ENCODE measurements at places on chromosomes 7 and 10.

GRCh38 chr10:47354165-47354564 lies 6.0 kb downstream of the RBP3 start:
- no peak for DNase-seq

DNA sequence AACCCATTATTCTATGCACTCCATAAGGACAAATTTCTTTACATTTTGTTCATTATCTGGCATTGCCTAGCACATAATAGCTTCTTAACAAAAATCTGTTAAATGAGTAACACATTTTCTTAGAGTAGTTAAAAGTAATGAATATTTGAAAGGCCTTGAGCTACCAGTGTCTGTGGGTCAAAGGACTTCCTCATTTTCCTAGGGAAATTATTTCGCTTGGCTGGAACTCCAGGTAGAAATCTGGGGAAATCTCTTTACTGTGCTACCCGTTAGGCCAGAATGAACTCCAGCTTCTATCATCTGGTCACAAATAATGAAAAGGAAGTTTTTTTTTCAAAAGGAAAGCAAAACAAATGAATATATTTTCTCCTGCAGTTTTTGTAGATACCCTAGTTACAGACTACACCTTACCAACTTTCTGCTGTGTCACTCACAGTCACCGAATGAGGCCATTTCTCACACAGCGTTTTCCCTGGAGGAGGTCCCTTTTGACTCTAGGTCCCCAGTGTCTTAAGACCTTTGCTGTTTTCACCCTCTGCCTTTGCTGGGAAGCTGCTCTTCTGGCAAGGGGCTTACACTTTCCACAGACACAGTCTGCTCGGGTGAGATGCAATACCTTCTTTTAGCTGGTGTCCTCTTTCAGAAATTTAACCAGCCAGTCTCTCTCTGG lies 1.6 kb downstream of the SAMD9L start:
- no peak for DNase-seq

DNA sequence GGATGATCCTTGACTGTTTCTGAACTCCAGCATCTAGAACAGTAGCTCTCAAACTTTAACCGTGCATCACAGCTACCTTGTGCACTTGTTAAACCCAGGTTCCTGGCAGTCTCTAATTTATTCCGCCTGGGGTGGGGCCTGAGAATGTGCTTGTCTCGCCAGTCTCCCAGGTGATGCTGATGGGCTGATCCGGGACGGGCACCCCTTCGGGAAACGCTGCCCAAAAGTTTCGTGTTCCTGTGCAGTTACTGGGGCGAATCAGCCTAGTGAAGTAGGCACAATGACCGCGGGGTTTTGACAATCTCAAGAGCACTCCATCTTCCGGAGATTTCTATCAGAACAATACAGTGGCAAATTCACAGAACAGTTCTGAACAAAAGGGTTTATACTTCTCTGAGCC lies 29.9 kb downstream of the ADCYAP1R1 start:
- no peak for DNase-seq

DNA sequence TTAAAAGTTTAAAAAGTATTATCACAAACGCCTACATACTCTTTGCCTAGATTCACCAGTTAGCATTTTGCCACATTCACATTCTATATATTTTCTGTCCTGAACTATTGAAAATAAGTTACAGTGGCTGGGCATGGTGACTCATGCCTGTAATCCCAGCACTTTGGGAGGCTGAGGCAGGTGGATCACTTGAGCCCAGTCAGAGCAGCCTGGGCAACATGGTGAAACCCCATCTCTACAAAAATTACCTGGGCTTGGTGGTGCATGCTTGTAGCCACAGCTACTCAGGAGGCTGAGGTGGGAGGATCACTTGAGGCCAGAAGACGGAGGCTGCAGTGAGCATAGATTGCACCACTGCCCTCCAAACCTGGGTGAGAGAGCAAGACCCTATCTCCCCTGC lies 5.3 kb downstream of the ARPC1A start:
- DNase-seq = no peak

DNA sequence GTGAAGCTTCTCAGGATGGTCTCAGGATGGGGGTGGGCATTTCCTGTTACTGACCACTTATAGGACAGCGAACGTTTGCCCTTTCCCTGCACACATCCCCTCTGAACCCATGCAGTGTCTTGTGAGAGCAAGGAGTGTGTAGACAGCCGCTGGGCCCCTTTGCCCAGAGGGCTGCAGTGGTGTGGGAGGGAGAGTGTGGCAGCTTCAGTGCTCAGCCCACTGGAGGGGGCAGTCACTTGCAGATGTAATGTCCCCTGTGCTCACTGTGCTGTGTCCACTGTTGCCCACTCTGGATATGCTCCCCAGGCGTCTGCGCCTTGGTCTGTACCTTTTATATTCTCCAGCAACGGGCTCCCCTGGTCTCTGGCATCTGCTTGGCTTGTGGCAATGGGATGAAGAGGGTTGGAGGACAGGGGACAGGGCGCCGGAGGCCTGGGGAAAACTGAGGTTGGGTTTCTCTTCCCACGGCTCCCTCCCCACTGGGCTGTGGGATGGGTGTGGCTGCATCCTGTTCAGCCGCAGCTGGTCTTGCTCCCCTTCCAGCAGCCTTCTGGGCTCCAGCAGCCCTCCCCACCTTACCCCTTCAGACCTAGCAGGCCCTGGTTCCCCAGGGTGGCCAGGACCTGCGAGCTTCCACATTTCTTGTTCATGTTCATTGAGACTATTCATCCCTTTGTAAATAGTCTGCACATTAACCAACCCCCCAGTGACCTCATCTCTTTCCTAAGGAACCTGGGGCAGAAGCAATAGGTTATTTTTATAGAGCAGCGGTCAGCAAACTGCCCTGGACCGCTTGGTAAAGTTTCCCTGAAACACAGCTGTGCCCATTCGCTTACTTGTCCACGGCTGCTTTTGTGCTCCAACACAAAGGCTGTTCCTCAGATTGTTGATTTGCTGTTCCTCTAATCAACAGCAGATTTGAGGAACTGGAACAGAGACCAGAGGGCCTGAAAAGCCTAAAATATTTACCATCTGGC lies 6.1 kb downstream of the ZNF789 start:
- no peak for DNase-seq

- DNase-seq = no peak
Measured at GRCh38 chr10:12465385-12466136, 116.2 kb downstream of the CAMK1D start.

- peak; percentile 10 for DNase-seq
Measured at GRCh38 chr10:70461397-70462348, 16.9 kb upstream of the PALD1 start.

GRCh38 chr10:80500572-80501380 lies 36.9 kb upstream of the SH2D4B start:
- peak; percentile 25 for DNase-seq

DNA sequence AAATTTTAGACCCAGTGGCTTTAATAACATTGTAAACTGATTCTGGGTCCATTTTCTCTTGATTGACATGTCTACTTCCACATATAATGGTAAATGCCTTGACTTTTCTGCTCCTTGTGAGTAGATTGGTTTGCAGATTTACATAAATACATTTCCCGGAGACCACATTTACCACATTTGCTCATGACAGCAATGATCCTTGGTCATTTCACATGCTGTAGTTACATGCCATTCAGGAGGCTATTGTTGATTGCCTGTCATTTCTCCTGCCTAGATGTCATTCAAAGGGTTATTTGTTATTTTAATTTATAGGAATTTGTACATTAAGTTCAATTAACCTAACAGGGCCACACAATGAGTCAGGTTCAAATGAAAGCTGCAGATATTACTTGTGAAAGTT lies 280.5 kb downstream of the CNTNAP2 start:
- DNase-seq = no peak

- DNase-seq = no peak
Measured at GRCh38 chr7:47366211-47366610, 215.7 kb downstream of the TNS3 start.

- DNase-seq = no peak
Measured at GRCh38 chr7:105337529-105337928, 51.2 kb downstream of the SRPK2 start.

DNA sequence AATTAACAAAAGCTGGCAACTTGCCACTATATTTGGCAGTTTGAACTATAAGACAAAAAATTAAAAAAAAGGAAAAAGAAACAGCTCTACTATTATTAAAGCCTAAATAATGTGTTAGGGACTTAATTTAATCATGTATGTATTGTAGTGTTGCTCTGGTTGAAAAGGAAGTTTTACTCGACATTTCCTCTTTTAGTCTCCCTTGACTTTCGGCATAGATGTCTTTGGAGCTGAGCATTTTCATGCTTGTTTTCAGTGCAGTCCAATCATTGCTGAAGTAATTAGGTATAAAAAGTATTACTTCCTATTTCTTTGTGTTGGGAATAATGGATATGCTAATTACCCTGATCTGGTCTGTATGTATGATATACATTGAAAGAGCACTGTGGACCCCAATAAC lies 216.8 kb upstream of the KLF6 start:
- DNase-seq = no peak

DNA sequence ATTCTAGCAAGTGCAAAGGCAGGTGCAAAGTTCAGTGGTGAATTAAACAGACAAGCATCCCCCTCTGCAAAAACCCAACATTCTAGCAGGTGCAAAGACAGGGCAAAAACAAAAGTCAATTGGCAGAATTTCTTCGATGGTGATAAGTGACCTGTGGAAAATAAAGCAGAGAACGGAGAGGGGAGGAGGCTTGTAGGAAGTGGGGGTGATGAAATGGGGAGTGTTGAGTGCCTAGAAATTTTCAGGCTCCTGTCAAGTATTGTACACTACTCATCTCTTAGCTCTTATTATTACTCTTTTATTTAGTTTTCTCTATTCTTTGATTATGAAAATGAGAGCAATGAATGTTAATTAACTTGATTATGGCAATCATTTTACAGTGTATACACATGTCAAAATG lies 2.4 kb upstream of the CD36 start:
- DNase-seq = no peak

DNA sequence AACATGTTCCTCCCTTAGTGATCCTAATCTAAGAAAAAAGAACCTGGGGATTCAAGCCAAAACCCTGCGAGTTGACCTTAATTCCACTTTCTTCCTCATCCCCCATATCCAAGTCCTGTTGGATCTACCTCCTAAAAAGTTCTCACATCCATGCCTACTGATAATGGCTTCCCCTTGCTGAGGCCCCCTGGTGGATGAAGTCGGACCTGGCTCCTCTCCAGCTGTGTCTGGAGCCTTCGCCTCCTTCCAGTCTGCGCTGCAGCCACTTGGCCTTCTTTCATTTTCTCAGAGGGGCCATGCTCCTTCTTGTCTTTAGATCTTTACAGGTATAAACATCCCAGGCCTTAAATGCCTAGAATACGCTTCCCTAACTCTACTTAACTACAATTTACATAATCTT lies 8.1 kb downstream of the PDE1C start:
- DNase-seq = no peak

DNA sequence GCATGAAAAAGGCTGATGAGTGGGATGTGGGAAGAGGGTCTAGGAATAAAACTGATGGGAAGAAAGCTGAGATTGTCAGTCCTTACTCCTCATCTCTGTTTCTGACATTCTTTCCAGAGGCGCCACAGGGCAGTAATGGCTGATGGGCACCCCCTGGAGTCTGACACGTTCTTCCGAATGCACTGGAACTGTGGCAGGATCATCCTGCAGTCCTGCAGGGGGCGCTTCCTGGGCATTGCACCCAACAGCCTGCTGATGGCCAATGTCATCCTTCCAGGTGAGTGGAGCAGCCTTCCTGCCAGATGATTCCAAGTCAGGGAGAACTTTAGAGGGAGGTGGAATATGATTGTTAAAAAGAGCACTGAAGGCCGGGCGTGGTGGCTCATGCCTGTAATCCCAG lies 4.8 kb downstream of the FSCN3 start:
- DNase-seq = no peak

GRCh38 chr7:21507627-21508343 lies 35.1 kb upstream of the DNAH11 start:
- DNase-seq = peak; percentile 16

GRCh38 chr10:100528921-100529474 lies 673 bp downstream of the NDUFB8 start:
- no peak for DNase-seq

- DNase-seq = no peak
Measured at GRCh38 chr10:121680879-121681655, 82.8 kb upstream of the FGFR2 start.

- DNase-seq = no peak
Measured at GRCh38 chr10:43802988-43803696, 154.5 kb upstream of the ZNF32 start.

DNA sequence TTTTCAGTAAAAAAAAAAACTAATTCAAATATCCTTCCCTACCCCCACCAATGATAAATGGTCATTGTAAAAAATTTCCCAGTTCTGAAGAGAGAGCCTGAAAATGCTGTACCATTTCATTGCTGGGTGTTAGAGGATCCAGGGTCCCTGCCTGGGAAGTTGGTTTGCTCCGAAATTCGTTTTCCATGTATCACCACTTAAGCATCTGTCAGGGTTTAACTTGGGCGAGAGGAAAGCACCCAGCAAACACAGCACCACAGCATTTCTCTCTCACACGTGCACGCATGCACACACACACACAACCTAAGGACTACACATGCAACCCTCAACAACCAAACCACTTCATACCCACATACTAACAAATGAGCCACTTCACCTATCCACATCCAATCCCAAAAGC lies 42.1 kb upstream of the EMX2 start:
- DNase-seq = no peak

DNA sequence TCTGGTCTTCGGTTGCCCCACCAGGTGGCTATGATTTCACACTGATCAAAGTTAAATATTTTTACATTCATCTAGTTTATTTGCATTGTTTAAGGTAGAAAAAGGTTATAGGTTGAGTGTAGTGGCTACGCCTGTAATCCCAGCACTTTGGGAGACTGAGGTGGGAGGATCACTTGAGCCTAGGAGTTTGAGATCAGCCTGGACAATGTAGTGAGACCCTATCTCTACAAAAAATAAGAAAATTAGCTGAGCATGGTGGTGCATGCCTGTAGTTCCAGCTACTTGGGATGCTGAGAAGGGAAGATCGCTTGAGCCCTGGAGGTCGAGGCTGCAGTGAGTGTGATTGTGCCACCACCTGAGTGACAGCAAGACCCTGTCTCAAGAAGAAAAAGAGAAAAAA lies 3.8 kb downstream of the CCM2 start:
- no peak for DNase-seq

GRCh38 chr7:18241543-18242231 lies 214.0 kb upstream of the PRPS1L1 start:
- no peak for DNase-seq

GRCh38 chr7:100888988-100889750 lies at the start of gene UFSP1:
Gene UFSP1 (minus strand): TSS chr7:100889715. CDS start chr7:100889271, 444 bp downstream.
- no peak for DNase-seq

DNA sequence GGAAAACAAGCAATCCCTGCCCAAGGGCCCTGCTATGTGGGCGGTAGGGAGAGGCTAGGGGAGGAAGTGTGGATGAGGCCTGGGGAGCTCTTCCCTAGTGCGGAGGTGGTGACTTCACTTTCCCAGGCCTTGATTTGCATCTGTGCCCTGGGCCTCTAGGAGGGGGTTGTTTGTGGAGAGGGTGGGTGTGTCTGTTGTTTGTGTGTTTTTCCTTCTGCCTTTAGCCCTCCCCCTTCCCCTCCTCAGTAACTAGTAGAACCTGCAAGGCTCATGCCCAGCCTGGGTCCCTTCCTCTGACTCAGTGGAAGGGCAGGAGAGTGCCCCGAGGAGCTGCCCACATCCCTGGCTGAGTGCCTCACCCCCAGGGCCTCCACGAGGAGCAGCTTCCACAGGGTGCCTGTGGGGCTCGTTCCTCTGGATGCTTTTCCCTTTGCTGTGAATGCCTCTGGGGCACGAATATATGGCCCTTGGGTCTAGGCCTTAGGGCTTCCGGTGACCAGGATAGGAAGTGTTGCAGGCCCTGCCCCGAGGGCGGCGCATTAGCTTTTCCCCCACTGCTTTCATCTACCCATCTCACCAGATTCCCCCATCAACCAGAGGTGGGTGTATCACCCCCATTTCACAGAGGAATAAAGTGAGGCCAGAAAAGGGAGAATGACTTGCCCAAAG lies 89.4 kb upstream of the DUSP5 start:
- no peak for DNase-seq
